ENCODE measurements at places on chromosomes 6 and 20.

- DNase-seq, result no peak
Observed at GRCh38 chr20:53706466-53707370, 113.1 kb upstream of the ZNF217 start.

DNA sequence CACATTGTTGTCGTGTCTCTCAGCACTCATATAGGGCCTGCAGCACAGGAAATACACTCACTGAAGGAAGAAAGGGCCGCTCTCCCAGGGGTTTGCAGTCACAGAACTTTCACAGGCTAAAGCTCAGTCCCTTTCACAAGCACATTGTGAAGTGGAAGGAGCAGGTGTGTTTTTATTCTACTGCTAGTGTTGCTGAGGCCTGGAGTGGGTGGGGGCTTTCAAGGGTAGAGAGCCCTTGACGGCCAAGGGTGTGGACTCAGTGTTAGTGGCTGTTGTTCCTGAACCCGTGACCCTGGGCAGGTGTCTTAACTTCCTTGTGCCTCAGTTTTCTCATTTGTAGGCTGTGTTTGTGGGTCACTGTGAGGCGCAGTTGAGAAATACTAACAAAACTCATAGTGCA, 66.2 kb upstream of the SLC22A1 start:
- no peak for DNase-seq

- DNase-seq, result no peak
Observed at GRCh38 chr20:46699651-46700359, 9.6 kb upstream of the SLC2A10 start.

- DNase-seq, result peak; percentile 51
Observed at GRCh38 chr20:25294459-25295385, 46.8 kb downstream of the PYGB start.

DNA sequence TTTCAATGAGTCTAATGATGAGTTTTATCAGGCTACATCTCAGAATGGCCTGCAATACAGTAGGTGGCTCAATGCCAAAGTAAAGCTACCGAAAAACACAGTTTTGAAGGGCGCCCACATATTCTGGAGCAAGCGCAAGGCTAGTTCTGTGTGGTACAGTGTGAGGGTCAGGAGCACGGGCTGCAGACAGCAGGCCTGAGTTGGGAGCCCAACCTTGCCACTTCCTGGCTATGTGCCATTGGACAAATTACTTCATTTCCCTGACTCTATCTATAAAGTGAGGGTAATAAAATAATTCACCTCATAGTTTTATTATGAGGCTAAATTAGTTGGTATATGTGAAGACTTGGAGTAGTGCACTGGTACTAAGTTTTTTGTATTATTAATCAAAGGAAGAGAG, 150.7 kb downstream of the OPN5 start:
- no peak for DNase-seq

DNA sequence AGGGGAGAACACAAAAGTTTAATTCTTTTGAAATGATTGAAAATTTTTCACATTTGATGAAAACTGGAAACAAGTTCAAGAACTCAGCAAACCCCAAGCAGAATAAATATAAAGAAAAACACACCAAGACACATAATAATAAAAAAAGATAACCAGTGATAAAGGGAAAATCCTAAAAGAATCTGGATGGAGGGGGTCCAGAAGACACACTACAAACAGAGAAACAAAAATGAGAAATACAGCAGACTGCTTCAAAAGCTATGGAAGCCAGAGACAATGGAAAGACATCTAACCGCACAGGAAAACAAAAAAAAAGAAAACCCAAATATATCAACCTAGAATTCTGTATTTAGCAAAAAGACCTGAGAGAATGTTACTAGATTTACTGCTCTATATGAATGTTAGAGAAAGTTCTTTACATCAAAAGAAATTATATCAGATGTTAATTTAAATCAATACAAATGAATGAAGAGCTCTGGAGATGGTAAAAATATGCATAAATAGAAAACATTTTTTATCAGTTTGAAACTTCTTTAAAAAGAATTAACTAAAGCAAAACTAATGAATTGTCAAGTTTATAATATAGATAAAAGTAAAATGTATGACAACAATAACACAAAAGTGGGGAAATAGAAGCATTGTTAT, 310.7 kb upstream of the PREP start:
- no peak for DNase-seq

DNA sequence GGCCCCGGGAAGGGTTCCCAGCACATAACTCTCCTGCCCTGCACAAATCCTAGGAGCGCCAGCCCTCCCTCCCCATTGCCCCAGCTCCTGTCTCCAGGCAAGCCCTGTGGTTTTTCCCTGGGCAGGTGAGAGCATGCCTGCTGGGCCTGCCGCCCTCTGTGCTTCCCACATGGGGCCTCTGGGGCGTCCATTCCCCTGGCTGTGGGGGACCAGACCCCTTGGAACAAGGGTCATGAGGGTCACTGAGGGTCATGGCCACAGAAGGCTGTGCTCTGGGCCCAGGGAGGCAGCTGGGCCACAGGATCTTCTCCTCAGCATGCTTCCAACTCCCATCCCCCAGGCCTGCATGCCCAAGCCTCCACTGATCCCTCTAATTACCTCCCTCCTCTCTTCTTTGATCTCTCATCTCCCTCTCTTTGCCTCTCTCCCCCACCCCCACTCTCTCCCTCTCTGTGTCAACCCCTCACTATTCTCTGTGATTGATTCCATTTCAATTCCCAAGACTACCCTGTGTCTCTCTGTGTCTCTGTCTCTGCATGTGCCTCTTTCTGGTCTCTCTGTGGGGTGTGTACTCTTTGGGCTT, 6.1 kb downstream of the MDFI start:
- no peak for DNase-seq

- peak; percentile 28 for DNase-seq
Observed at GRCh38 chr6:156686301-156686994, 90.7 kb upstream of the ARID1B start.

DNA sequence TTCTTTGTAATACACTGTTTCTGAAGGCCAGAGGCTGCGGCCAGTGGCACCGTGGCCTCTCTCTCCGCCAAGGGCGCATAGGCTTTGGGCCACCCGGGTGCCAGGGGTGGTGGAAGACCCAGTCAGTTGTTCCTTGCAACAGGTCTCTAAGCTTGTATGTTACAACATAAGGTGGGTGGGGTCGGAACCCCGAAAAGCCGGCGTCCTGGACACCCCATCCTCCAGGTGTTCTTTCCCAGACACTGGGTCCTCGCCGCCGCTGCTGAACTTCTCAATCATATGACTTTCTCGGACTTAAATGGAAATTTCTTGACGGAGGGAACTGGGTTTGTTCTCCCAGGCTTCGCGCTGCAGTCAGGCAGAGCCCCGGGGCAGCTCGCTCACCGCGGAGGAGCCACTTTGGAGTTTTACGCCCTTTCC, 983 bp upstream of the KCNQ5 start:
- no peak for DNase-seq

DNA sequence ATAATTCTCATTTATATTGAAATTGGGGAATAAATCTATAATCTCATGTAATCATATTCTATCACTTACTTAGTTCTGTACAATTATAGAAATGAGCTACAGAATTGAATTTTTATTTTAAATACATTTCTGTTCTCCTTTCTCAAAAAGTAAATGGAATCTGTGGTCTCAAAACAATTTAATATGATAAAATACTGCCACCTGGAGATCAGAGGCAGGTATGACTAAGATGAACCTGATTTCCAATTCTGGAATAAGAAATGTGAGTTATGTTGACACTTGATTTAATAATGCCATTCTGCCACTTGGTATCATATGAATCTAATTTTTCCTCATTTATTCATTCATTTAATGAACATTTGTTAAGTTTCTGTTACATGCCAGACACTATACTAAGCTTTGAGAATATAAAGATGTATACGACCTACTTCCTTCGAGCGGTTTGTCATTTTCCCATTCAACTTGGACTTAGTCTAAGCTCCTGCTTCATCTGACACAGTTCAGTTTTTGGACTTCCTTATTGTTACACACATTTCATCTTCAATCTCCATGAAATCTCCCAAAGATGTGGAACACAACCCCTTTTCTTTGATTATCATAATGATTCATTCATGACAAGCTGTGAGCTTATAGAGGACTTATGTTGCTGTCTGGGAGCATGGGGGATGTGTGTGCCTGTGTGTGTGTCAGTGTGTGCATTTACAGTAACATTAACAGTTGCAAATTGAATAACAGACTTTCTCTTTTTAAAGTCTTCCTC, 7.5 kb upstream of the CCDC28A start:
- no peak for DNase-seq

Data from activated gamma-delta T cell treated with Interleukin-2 at 50 U/mL for 16 hours (primary cell).